NCI-H526 (cell line): ENCODE measurements at places on chromosomes 16 and 17.
A peak's percentile ranks its signal among the peaks of the same experiment; 100 is the strongest.

DNA sequence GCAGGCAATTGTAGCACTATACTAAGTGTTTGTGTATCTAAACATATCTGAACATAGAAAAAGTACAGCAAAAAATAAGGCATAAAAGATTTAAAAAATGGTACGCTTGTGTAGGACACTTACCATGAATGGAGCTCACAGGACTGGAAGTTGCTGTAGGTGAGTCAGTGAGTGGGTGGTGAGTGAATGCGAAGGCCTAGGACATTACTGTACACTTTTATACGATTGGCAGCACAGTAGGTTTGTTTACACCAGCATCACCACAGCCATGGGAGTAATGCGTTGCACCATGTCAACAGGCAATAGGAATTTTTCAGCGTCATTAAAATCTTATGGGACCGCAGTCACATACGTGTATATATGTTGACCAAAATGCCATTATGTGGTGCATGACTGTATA, 45.6 kb downstream of the DNAH9 start:
- no peak for DNase-seq

GRCh38 chr17:49399995-49400394, 14.7 kb downstream of the PHB1 start:
- no peak for DNase-seq

DNA sequence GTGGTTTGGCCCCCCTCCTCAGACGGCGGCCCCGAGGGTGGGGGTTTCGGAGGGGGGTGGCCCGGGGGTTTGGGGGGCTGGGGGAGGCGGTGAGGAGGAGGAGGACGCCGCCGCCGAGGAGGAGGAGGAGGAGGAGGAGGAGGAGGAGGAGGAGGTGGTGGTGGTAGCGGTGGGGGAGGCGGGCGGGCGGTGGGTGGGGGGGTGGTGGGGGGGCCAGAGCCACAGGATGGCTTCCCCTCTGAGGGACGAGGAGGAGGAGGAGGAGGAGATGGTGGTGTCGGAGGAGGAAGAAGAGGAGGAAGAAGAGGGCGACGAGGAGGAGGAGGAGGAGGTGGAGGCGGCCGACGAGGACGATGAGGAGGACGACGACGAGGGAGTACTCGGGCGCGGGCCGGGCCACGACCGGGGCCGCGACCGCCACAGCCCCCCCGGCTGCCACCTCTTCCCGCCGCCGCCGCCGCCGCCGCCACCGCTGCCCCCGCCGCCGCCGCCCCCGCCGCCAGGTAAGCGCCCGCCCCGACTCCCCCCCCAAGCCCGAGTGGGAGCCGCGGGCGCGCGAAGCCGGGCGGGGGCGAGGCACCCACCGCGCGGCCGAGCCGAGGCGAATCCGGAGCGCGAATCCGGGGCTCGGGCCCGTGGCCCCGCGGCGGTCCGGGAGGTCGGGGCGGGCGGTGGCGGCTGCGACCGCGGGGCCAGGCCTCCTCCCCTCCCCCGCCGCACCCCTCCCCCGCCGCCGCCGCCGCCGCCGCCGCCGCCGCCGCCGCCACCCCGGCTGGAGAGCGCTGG, 3.8 kb upstream of the CHD3 start:
- no peak for DNase-seq

DNA sequence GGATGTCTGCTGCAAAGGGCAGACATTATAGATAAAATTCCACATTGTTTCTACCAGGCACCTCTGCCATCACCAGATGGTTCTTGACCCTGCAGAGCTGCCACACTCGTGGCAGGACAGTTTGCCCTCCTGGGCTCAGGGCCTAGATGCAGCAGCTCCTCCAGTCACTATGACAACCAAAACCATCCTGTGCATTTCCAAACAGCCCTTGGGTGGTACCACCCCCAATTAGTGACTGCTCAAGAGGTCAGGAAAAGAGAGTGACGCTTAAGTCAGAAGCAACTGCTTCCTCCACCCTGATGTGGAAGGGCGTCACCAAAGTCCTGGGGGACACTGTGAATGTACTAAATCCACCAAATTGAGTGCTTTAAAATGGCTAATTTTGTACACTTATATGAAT, 109.2 kb downstream of the C16orf95 start:
- DNase-seq: no peak

GRCh38 chr17:31492880-31493655, 101.6 kb downstream of the RAB11FIP4 start:
- DNase-seq: no peak

DNA sequence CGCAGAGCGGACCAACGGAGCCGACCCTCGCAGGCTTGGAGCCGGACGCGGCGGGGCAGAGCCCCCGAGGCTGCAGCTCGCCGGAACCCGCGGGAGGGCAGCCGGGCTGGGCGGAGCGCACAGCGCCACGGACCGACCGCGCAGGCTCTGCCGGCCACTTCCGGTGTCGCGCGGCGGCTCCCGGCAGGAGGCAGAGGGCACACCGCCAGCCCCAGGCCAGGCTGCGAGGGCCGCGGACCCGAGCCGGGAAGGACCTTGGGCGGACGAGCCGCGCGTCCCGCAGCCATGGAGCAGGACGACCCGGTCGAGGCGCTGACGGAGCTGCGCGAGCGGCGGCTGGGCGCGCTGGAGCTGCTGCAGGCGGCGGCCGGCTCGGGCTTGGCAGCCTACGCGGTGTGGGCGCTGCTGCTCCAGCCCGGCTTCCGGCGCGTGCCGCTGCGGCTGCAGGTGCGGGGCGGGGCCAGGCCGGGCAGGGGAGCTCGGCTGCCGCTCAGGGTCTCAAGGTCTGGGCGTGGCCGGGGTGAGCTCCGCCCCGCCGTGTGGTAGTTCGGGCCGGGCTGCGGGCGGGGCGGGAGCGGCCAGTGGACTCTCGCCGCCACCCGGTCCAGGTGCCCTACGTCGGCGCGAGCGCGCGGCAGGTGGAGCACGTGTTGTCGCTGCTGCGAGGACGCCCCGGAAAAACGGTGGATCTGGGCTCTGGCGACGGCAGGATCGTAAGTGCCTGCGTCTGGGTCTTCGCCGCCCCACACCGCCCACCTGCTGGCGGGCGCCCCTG, at the start of gene ANTKMT:
Gene ANTKMT, plus strand, starts transcription at position 157 of the 775 bp plus-strand sequence. Its CDS starts 129 bp downstream, at position 286.
- peak; percentile 65 for DNase-seq

GRCh38 chr16:2702871-2703745, 16.9 kb downstream of the PRSS27 start:
- DNase-seq: no peak

GRCh38 chr16:49634235-49635008, 221.5 kb downstream of the ZNF423 start:
- no peak for DNase-seq

DNA sequence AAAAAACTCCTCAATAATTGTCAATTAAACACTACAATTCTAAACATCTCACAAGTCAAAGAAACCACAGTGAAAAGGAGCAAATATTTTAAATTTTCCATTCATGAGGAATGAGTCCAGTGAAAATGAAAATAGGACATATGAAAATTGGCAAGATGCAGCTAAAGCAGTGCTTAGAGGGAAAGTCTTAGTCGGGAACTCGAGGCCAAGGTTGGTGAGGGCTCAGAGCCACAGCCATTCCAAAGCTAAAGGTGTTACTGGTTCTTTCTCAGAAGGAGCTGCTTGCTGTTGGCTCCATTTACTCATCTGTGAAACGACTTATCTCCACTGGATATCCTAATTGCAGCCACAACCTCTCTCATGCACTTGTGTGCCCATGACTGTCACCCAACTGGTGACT, 6.5 kb downstream of the SLC38A8 start:
- no peak for DNase-seq

DNA sequence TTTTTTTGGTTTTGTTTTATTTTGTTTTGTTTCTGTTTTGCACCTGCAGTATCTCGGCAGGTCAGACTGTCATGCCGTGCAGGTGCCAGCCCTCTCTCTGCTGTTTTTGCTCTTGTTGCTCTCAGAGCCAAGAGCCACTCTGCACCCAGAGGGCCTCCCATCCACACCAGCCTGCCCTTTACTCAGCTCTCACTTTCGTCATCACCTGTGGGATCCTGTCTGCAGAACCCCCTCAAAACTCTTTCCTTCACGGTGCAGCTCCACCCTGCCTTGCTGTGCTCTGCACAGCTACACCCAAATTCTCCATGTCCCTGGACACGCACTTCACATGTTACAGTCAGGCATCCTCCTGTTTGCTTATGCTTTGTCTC, 2.6 kb downstream of the AOC3 start:
- no peak for DNase-seq

DNA sequence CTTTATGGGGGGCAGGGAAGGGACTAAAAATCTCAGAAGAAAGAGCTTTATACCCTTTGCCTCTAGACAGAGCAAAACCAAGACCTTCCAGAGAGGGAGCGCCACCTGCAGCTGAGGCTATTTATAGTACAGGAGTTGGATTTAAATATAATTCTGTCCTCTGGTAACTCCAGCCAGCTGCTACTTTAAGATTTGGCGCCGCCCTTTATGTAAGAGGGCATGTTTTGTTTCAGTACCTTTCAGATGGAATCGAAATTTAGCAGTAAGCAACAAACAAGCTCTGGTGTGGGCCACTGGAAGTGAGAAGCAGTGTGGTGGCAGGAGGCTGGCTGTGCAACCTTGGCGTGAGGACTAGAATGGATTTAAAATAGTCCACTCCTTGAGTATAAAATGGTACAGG, 5.2 kb upstream of the GUCY2D start:
- DNase-seq: peak; percentile 44

DNA sequence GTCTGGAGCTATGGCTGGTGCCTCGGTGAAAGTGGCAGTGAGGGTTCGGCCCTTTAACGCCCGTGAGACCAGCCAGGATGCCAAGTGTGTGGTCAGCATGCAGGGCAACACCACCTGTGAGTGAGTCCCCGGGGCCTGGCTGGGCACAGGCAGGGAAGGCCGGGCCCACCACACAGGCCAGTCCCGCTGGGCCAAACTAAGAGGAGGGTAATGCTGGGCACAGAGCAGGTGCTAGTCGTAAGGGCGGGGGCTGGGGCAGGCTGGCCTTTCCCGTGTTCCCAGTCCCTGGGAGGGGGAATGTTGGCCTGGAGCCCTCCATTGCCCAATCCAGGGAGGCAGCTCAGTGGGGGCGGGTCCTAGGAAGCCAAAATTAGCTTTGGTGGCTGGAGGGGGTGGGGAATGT, 2.5 kb downstream of the KIF1C start:
- DNase-seq: no peak

- DNase-seq: no peak
Observed at GRCh38 chr16:65480281-65481091, 358.6 kb upstream of the CDH11 start.

- no peak for DNase-seq
Observed at GRCh38 chr16:71622088-71622487, 3.9 kb upstream of the MARVELD3 start.

DNA sequence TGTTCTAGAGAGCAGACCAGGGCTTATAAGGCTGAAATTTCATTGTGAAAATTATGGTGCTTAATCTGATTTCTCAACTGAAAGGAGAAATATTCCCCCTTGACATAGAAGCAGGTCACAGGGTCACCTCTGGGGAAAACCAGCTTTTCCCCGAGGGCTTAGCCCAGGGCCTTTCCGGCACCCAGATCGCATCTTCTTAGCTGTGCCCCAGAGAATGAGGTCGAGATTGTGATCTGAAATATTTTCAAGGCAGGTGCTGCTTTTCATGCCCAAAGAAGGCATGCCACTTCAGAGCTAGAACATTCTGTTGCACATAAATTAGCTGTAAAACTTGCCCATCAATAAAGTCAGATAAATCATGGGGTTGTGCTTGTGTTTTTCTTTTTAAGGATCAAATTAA, 25.4 kb upstream of the ARHGAP17 start:
- DNase-seq: no peak

- DNase-seq: no peak
Observed at GRCh38 chr16:17134586-17134985, 336.2 kb downstream of the XYLT1 start.

- DNase-seq: no peak
Observed at GRCh38 chr16:1466968-1467521, 7.8 kb downstream of the CLCN7 start.

GRCh38 chr16:85615014-85615851, 2.1 kb downstream of the GSE1 start:
- DNase-seq: peak; percentile 80

GRCh38 chr16:6558126-6558525, 774.5 kb upstream of the RBFOX1 start:
- DNase-seq: peak; percentile 6

DNA sequence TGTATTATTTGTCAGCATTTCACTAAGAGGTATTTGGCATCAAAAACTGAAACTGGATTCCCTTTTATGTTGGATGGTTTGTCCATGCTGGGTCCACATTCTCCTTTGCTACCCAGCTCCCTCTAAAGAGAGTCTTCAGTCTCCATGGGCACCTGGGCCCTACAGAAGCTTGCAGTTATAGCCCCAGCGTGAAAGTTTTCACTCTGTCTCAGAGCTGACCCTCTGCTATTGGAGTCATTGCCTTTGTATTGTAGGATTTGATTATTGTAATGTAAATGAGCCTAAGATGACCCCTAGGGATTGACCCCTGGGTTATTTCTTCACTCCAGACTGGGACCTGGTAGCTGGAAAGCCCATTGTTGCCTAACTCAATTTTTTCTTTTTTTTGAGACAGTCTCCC, 1026.5 kb upstream of the EEF2KMT start:
- no peak for DNase-seq

- DNase-seq: no peak
Observed at GRCh38 chr16:7324321-7324720, 8.3 kb upstream of the RBFOX1 start.

DNA sequence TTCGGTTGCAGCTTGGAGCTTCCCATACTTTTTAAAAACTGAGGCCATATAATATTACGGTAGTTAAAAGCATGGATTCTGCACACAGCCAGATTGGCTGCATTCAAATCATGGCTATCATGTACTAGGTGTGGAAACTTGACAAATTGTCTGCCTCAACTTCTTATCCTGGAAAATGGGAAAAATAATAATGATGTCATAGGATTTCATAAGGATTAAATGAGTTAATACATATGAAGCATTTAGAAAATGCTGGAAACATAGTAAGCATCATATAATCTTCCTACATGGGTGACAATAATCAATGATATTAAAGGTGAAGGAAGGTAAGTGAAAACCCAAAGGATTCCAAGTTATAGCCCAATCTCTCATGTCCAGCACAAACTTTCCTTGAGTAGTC, 588.5 kb upstream of the HSBP1 start:
- no peak for DNase-seq
